ENCODE measurements at places on chromosomes 12 and 14.

DNA sequence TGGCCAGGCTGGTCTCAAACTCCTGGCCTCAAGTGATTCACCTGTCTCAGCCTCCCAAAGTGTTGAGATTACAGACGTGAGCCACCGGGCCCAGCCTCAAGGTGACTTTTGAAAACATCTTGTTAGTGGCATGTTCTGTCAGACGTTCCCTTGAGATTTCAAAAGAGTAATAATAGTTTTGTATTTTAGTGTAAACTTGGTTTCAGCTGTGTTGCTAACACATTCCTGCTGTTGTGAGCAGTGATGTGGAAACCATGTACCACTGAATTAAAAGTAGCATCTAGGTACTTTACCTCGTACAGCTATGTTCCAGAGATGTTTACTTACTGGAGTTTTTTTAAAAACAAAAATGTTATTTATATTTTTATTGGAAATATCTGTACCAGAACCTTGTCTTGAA, 111.3 kb downstream of the AEBP2 start:
- DNase-seq = no peak

- DNase-seq = no peak
Measured at GRCh38 chr12:82040987-82041743, 282.0 kb upstream of the PPFIA2 start.

- DNase-seq = no peak
Measured at GRCh38 chr12:46174919-46175318, 93.9 kb downstream of the SLC38A1 start.

DNA sequence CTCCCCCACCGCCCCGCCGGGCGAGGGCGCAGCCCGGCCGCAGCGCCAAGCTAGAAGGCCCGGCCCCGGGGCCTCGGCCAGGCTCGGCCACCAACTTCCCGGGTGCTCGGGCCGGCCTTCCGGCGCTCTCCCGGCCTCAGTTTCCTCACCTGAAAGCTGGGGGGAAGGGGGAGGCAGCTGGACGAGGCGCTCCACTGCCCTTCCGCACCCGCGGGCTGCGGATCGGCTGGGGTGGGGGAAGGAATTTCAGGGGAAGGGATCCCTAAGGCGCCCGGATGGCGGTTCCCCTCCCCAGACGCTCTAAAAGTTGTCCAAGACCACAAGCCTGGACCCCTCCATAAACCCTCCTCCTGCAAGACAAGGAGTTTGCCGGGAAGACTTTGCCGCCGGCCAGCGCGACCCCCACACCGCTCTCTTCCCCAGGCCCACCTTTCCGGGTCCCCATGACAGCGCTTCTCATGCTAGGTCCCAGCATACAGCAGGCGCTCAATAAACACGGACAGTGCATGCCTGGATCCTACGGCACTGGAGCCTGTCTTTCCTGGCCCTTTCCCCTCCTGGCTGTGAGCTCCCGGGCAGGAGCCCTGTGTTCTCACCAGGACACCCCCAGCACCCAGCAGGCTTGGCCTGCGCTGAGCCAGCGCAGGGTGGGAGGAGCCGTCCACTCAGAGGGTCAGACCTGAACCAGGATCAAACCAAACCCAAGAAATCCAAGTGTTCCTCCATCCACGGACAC, 18.1 kb downstream of the BEGAIN start:
- DNase-seq = no peak

GRCh38 chr12:46483572-46484395, 111.2 kb upstream of the SLC38A2 start:
- DNase-seq = no peak

DNA sequence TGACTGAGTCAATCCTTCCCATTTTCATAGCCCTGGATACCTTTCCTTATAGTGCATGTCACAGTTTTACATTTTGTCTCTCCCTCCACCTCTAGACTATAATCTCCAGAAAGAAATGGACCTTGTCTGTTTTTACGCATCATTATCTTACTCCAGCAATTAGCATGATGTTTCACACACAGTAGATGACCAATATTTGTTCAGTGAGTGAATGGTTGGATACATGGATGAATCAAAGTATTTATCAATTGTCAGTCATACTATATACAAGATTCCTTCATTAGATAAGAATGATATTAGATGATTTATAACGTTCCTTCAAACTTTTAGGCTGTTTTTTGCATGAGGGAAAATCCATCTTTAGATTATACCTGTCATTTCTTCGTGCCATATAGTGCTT, 61.1 kb downstream of the PTHLH start:
- no peak for DNase-seq

DNA sequence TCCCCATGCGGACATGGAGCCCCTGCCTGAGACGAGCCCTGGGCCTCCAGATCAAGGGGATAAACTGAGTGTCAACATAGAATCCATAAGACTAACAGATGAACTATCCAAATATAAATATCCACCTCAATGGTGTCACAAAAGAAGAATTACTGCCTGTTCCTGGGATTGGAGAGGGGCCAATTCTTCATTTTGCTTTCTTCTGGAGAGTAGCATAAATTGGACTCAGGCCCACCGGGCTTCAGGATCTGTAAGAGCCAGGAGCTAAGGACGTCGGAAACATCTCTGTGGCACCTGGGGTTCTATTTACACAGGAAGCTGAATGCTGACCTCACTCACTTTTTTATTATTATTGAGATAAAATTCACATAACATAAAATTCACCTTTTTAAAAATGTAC, 408.2 kb upstream of the CCDC196 start:
- no peak for DNase-seq

GRCh38 chr14:70118064-70118463, 70.7 kb downstream of the SLC8A3 start:
- DNase-seq = no peak

DNA sequence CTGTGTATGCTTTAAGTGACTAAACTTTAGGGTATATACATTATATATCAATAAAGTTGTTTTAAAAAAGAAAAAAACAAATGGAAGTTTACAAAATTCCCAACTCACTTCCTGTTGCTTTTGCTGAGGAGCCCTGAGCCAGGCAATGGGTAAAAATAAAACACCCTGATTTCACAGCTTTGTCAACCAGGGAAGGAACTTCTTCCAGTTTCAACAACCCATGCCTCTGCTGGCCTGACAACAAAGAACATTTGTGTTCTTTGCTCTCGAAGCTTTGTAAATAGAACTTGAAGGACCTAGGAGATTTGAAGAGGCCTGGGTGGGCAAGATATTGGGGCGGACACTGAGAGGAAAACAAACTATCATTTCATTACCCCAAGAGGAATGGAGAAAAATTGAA, 141.2 kb upstream of the NOS1 start:
- DNase-seq = no peak

- no peak for DNase-seq
Measured at GRCh38 chr12:91009319-91009950, 4.7 kb upstream of the EPYC start.
